ENCODE measurements at places on chromosomes 1 and 21.
A peak's percentile ranks its signal among the peaks of the same experiment; 100 is the strongest.

DNA sequence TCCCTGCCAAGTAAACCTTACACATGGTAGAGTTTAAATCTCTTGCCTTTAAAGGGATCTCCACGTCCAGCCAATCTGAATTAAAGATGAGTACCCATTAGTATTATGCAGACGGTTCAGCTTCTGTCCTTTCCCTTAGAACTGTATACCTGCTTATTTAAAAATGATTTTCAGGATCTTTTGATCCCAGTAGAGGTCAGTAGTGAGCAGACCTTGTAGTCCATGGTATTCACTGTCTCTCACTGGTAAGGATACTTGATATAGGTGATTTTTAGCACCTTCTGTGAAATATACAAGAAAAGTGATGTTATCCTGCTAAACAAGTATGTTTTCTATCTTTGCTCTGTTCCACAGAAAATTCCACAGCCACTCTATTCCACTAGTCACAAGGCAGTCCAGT lies 1211.6 kb upstream of the ADGRL4 start:
- no peak for DNase-seq

GRCh38 chr1:46718340-46718726 lies 581 bp downstream of the EFCAB14 start:
- no peak for DNase-seq

DNA sequence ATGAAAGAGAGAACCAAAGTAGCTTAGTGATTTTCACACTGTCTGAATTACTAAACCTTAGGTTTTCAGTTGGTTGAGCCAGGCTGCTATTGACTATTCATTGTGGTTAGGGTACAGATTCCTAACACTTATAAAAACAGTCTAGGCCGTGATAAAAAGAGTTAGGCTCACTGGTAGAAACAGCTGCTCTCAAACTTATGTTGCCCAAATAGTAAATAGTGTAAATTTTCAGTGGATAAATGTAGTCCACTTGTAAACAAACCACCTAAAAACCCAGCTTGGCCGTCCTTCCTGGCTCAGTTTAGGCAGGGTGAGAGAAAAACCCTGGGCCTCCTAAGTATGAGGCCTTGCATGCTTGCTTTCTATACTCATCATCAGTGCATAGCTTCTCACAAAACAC lies 34.9 kb downstream of the ARID1A start:
- no peak for DNase-seq

- no peak for DNase-seq
Measured at GRCh38 chr1:57485643-57486042, 61.8 kb upstream of the DAB1 start.

DNA sequence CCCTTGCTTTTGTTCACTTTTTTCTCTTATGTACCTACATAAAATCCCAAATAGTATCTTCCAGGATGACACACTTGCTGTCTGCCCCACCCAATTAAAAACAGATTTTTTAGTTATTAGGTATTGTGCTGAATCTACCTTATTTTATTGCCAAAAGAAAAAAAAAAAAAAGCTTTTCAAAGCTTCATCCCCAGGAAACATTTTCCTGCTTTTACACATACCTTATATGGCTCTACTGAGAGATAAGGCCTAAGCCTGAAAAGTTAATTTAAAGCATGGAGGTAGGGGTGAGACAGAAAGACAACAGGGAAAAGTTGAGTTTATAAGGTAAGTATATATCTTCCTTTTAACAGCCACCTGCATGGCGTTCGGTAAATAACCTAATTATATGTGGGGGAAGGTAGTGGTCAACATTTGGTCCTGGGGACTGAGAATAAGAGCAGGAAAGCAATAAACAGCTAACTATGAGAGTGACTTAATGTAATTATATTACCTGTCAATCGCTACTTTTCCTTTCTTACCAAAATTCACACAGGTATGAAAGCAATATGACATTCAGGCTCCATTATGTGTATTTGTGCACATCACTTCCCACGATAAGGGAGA lies 54.6 kb upstream of the BOLA1 start:
- peak; percentile 0 for DNase-seq

DNA sequence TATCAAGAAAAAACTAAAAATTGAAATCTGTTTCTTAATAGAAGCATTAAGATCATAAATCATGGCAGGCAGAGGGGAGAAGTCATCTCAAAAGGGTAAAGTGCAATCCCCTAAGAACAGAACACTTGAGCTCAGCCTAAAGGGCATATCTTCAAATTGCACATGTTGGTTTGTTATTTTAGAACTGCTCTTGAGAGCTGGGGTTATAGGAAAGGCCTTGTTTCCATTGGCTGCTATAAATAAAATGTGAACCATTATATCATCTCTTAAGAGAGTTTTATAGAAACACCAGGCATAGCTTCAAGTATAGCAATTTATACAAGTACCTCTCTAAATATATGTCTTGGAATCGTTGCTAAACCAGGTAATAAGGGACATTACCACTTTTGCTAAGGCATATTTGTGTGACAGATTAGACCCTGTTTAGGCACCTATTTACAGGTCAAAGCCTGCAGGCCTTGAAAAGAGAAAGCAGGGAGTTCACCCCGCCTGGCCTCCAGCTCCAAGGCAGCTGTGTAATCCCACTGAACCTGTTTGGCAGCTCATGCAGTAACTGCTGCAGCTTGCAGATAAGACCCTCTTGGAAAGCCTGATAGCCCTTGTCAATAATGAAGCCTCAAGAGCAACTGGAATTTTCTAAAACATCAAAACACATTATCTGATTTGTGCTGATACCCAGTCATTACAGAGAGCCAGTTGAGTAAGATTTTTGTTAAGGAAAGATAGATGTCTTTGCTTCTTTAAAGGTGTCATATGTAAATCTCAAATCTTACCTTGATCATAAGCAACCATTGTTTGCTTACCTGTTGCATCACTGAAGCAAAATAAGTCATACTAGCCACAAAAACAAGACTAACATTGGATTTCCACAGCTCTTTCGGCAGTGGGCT lies 24.2 kb upstream of the SYDE2 start:
- DNase-seq, result no peak

All from CD4-positive, alpha-beta T cell treated with Interleukin-2 at 100 ng/mL for 4 hours (primary cell).